ENCODE measurements at places on chromosomes 7 and 10.

- DNase-seq = no peak
These were observed 185.5 kb downstream of the SEMA3A start for GRCh38 chr7:84009051-84009450.

DNA sequence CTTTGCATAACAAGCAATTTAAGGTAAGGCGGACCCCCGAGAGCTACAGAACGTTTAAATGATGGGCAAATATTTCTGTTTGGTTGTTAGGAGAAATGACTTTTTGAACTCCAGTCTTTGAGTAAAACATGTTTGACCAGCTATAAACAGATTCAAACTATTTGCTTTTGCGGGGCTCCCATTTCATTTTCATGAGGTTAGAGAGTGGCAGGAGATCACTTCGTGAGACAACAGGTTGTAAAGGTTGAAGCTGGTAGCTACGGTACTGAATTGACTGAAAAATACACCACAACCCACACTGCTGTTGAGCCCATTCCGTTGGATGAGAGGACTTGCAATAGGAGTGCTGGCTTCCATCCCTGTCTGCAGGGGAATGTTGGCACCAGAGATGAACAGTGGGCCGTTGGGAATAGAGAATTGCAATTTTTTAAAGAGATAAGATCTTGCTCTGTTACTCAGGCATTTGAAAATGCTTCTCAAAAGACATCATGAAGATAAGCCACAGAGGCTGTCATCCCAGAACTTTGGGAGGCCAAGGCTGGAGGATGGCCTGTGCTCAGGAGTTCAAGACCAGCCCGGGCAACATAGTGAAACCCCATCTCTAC is 65.7 kb upstream of the CARD11 start:
- no peak for DNase-seq

DNA sequence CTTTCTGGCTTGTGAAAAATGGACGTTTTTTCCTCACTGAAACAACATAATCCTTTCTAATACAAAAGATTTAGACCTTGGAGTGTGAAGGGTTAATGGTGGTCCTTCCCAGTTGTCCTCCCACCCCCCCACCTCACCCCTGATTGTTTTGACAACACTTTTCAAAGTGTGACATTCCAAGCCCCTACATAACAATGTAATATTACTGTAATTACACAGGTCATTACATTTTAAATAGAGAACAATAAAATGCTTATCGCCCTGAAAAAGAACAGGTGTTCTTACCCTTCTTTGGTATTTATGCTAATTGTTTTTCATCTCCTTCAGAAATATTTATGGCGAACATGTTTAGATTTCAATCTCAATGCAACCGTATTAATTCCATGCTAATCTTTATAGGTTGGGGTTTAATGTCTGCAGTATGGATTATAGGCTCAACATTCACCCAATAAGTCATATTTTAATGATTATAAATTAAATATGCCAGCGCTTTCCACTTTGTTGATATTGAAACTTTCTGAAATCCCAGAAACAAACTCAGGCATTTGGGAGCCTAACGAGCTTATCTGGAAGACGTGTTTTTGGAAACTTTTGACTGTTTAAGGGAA is 5.0 kb downstream of the TCF7L2 start:
- no peak for DNase-seq

GRCh38 chr7:132618271-132618955 is 42.1 kb upstream of the PLXNA4 start:
- DNase-seq = no peak

- DNase-seq = no peak
These were observed 7.7 kb downstream of the PRTFDC1 start for GRCh38 chr10:24944512-24945255.

- DNase-seq = no peak
These were observed 385.5 kb upstream of the HPS1 start for GRCh38 chr10:98832196-98832595.

DNA sequence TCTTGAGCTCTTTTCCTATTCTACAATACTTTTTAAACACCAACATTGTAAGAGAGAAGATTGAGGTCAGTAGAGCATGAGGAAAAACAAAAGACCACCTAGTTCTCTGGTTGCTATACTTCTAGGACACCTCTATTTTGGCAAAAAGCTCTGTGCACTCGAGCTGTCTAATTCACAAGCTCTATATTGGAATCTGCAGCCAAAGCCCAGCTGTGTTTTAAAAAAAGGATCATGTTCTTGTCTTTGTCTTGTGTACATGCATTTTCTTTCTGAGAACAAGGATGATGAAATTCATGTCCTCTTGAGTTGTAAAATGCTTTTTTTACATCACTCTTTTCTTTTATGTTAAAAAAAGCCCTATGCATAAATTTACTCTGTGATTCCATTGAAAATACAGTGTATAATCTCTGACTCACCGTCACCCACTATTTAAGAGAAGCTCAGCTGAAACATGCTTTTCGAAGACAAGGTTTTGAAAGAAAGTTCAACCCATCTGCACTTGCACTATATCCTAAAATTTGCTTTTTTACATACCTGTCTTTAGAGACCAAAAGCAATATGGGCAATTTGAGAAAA is 215.5 kb upstream of the VSTM2A start:
- DNase-seq = no peak

DNA sequence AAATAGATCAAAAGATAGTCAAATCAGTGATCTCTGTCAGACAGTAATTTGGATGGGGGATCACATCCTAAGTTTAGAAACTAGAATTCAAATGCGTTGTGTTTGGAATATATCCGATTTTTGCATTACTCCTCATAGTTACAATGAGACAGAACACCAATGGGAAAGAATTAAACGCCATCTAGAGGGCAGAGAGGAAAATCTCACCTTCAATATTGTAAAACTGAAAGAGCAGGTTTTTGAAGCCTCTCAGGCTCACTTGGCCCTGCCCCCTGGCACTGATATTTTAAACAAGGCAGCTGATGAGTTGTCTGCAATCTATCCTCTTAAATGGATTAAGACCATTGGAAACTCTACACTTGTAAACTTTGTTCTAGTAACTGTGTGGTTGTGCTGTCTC is 17.7 kb downstream of the FRG2B start:
- no peak for DNase-seq

DNA sequence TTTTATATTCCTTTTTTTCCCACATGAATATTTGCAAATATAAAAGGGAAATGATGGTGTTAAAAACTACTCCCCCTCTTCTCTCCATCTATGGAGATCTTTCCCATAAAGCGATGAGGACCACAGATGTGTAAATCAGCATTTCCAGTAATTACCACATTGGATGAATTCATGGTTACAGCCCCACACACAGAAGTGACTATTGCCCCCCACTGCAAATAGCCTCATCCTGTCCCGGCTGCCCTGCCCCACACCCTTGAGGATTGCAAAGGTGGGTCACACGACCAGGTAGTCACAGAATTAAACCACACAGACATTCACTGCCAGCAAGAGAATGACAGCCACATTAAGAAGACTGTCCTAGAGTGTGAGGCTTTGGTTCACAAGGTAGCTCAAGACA is 145.1 kb downstream of the DOCK4 start:
- DNase-seq = no peak

DNA sequence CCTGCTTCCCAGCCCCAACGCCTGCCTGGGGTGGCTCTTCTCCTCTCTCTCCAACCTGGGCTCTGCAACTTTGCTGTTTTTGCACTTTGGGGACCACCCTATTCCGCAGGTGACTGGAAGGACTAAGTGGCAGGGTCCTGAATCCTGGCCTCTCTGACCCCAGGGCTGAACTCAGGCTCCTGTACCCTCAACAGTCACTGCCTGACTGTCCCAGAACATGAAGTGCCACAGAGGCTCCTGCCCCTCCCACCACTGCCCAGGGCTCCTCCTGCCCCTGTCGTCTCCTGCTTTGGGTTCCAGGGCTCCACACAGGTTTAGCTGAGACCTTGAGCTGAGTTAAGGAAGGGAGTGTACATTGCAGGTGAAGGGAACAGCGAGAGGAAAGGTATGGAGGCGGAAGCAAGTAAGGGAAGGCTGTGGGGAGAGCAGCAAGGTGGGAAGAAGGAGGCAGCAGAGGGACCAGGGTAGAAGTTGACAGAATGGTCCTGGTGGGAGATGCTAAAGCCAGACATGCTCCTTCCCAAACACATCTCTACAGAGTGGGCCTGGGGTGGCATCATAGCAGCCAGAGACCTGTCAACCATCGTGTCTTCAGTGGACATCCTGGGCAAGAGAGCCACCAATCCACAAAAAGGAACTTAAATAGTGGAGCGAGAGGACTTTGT is 5.7 kb upstream of the GRID1 start:
- DNase-seq = no peak

- DNase-seq = no peak
These were observed 68.0 kb upstream of the CTTNBP2 start for GRCh38 chr7:117941138-117941810.

DNA sequence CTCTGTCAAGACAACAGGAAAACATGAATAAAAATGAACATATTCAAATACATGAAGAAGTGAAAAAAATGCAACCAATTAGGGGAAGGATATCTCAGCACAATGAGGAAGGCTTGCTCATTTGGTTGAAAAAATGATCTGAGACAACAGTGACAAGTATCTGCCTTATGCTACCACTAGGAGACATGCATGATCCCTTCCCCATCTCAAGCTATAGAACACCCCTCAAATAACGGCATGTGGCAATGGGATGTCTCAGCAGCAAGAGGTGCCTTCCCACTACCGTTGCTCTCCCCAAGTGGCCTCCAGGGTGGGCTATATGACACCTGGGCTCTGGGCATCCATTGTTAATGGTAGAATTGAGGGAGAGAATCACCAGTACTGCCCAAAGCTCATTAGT is 98.1 kb upstream of the RSU1 start:
- no peak for DNase-seq

GRCh38 chr10:35213699-35214098 is 87.1 kb downstream of the CREM start:
- no peak for DNase-seq

DNA sequence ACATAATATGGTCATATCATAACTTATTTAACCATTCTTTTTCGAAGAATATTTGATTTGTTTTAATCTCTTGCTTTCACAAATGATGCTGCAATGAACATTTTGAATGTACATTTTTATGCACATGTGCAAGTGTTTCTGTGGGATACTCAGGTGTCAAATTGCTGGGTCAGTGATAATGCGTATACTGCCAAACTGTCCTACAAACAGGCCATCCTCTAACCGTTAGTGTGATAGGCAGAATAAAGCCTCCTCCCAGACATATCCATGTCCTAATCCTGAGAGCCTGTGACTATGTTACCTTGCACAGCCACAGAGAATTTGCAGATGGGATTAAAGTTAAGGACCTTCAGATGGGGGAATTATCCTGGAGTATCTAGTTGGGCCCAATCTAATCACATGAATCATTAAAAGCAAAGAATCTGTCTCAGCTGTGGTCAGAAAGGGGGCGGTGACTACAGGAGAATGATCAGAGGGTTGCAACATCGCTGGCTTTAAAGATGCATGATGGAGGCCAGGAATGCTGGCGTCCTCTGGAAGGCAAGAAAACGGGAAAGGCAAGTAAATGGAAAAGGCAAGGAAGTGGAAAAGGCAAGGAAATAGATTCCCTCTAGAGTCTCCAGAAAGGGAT is 46.7 kb downstream of the FZD1 start:
- no peak for DNase-seq

DNA sequence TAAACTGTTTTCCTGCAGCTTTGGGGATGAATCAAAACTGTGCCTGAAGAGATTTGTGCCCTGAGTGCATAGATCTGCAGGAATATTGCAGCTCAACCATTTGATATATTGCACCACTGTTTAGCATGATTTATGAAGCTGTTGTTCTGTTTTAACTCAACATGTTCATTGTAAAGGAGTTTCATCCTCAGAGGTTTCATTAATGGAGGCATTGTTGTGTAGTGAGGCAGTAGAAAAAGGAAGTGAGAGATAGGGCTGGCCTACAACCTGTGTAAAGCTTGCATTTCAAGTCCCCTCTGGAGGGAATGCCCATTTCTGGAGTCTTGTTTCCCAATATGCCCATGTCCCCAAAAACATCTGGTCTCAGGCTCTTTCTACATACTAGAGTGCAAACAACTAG is 67.5 kb downstream of the DNAJC12 start:
- no peak for DNase-seq

GRCh38 chr7:137848095-137848494 is 1.3 kb upstream of the DGKI start:
- no peak for DNase-seq

DNA sequence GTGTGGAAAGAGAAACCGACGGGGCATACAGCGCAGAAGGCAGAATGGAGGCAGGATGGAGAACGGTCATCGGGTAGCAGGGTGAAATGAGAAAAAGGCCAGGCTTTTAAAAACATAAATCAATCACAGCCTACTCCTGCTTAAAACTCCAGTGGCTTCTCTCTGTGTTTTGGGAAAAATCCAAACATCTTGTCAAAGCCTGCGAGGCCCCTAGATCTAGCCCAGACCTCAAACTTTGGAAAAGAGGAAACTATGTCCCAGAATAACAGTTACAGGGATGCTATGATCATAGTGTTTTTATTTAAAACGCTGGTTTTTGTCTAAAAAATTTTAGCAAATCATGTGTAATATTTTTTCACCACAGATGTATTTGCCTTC is 41.1 kb downstream of the PPP1R3C start:
- no peak for DNase-seq

GRCh38 chr7:72924386-72924732 is 536 bp upstream of the POM121 start:
- no peak for DNase-seq

GRCh38 chr7:114126095-114126494 is 207.3 kb upstream of the PPP1R3A start:
- no peak for DNase-seq

GRCh38 chr7:50304911-50305582 is 531 bp downstream of the IKZF1 start:
- DNase-seq = no peak

- DNase-seq = no peak
These were observed 128.9 kb downstream of the CELF2 start for GRCh38 chr10:11146402-11147171.

GRCh38 chr7:102860351-102860811 is 52.4 kb upstream of the LRRC17 start:
- DNase-seq = no peak

DNA sequence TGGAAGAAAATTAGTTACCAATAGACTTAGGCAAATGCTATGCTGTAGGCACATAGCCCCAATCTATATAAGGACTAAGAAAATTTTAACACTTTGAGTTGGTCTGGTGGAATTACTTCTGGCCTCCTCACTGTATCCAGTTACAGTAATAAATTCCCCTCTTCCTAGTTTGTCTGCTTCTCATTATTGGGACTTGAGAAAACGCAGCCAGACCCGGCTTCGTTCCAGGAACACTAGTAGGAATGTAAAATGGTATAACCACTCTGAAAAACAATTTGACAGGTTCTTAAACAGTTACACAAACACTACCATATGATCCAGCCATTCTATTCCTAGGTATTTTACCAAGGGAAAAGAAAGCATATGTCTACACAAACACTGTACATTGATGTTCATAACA is 150.2 kb downstream of the VPS50 start:
- no peak for DNase-seq

GRCh38 chr7:99822731-99823718 is 4.8 kb upstream of the CYP3A43 start:
- DNase-seq = no peak
